ENCODE measurements at places on chromosomes 6 and 20.

DNA sequence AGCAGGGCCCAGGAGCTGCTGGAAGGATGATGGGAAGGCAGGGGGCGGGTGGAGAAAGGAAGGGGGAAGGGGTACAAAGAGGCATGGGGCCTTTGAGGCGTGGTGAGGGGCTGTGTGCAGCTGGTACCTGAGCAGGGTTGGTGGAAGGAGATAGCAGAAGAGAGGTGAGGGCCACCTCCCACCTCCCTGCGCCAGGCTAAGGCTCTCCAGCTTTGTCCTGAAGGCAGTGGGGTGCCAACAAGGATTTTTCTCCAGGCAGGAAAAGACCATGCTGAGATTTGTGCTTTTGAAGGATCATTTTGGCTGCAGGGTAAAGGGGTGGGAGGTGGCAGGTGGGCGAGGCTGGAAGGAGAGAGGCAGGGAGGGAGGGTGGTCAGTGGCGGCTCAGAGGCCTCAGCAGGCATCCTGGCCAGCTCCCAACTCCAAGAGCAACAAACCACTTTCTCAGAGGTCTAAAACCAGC lies 40.8 kb downstream of the NOL4L start:
- DNase-seq, result no peak

DNA sequence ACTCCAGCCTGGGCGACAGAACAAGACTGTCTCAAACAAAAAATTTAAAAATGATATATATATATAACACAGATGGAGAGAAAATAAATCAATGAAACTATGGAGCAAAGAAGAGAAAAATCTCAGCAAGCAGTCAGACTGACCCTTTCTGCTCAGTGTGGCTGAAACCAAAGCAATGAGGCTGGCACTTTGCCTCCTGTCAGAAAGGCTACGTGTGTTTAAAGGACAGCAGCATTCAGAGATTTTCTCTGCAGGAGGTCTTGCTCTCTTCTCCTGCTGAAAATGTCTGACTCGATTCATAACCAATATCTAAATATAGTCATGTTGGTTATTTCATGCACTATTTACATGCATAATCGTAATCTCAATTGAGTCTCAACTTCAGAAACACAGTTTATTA lies 527.0 kb upstream of the JARID2 start:
- no peak for DNase-seq

DNA sequence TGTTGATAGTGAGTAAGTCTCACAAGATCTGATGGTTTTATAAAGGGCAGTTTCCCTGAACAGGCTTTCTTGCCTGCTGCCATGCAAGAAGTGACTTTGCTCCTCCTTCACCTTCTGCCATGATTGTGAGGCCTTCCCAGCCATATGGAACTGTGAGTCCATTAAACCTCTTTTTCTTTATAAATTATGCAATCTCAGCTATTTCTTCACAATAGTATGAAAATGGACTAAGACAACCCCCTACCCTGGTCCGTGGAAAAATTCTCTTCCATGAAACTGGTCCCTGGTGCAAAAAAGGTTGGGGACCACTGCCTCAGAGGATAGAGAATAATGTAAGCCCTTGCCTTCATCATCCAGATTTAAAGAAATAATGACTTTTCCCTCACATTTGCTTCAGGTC lies 861.3 kb downstream of the QKI start:
- DNase-seq, result no peak

DNA sequence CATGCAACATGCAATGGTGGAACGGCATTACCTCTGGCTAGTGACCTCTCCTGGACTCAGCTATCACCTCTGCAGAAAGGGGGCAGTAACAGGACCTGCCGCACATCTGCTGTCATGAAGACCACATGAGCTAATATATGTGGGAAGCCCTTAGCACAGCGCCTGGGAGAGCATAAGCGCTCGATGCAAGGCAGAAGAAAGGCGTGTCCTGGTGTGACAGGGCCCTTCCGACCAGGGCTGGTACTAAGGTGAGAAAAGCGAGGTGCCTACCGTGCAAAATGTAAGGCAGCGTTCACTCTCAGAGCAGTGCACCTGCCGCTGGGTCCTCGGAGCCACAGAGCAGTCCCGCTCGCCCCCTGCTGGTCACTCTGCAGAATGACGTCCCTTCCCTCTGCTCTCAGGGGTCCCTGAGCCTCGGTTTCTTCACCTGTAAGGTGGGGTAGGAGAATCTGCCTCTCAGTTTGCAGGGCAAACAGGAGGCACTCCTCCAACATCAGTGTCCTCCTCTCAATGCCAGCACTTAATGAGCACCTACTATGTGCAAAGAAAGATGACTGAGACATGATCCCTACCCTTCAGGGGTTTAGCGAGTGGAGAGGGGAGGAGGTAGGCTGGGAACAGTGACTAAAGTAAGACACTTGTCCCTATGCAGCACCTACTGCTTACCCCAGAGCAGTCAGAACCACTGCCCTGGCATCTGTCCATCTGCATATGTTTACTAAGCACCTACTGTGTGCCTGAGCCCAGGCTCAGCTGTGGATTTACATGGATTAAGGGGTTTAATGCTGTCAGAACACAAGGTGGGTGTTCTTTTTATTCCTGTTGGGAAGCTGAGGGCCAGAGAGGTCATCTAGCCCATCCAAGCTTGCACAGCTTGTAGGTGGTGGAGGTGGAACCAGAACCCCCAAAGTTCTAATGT lies 41.1 kb upstream of the PTGIS start:
- DNase-seq, result peak; percentile 75

- DNase-seq, result no peak
Measured at GRCh38 chr20:9949563-9949962, 85.2 kb upstream of the ANKEF1 start.

- no peak for DNase-seq
Measured at GRCh38 chr6:122726649-122727048, 52.9 kb upstream of the FABP7 start.

GRCh38 chr6:84763003-84763885 lies 1.2 kb downstream of the TBX18 start:
- DNase-seq, result no peak

Data from memory B cell (primary cell).